Naive thymus-derived CD8-positive, alpha-beta T cell (primary cell): ENCODE measurements at places on chromosomes 6 and 20.

DNA sequence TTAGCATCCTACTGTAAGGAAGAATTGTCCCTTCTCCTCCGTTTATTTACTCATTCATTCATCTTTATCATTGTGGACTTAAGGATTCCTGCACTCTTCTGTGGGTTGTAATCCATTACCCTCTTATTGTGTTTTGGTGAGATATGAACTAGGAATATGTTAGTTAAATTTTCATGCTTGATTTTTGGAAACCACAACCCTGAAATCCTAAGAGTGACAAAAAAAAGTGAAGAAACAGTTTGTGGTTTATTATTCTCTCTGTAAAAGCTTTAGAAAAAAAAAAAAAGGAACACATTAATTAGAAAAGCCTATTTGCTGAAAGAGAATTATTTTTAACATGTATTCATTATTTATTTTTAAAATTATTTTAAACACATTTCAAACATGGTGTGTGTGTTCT, 36.7 kb upstream of the INSM1 start:
- DNase-seq: no peak

GRCh38 chr20:13677241-13677640, 38.5 kb upstream of the TASP1 start:
- no peak for DNase-seq

GRCh38 chr6:56807326-56807988, 147.4 kb upstream of the BEND6 start:
- DNase-seq: no peak

DNA sequence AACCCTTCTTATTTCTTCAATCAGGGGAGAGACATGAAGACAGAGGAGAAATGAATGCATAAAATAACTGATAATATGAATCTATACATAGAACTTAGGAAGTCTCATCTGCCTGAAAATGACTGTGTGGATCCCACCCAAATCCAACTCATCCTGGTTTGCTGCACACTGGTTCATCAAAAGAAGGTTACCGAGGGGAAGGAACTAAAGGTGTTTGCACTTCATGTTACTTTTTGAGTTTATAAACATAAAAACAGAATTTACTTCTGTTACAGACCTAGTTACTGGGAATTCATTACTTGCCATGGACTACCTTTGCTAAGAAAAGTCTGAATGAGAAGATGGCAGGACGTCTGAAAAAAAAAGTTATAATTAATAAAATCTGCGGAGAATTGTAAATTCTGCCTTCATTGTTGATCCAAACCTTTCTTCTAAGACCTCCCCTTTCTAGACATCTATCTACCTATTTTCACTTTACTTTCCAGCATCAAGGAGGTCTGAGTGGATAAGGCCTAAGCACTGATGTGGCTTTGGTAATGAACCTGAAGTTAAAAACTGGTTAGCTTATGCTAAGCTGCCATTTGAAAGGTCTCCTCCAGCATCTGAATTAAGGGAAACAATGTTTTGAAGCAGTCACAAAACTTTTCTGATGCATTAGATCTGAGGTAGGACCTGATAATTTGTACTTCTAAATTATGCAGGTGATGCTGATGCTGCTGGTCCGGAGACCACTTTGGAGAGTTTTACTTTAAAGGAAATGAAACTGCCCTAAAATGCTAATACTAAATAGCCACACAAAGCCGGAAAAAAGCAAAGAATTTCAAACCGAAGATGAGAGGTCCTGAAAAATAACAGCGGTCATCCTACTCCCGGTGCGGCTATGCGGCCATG, 84.0 kb downstream of the HFE start:
- DNase-seq: peak; percentile 16

DNA sequence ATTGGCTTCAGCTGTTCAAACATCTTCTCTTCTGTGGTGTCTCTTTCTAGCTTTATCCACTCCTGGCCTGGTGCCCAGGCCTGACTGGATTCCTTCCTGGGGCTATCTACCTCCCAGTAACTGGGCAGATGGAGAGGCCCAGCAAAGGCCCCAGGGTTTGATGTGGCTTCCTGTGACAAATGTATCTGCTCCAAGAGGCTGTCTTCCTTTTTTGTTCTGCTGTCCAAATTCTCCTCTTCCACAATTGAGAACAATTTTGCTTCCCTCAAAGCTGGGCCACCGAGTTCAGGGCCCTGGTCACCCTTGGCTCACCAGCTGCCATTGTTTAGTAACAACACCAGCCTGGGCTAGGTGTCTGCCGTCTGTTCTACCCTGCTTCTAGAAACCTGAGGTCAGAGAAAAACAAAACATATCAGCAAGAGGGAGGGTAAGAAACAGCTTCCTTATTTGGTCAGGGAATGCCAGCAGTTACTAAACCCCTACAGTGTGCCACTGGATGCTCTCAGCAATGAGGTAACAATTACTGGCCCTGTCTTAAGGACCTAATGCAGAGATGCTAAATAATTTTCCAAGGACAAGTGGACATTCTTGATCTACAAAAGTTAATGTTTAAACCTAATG, 3.9 kb downstream of the ZFP57 start:
- no peak for DNase-seq

DNA sequence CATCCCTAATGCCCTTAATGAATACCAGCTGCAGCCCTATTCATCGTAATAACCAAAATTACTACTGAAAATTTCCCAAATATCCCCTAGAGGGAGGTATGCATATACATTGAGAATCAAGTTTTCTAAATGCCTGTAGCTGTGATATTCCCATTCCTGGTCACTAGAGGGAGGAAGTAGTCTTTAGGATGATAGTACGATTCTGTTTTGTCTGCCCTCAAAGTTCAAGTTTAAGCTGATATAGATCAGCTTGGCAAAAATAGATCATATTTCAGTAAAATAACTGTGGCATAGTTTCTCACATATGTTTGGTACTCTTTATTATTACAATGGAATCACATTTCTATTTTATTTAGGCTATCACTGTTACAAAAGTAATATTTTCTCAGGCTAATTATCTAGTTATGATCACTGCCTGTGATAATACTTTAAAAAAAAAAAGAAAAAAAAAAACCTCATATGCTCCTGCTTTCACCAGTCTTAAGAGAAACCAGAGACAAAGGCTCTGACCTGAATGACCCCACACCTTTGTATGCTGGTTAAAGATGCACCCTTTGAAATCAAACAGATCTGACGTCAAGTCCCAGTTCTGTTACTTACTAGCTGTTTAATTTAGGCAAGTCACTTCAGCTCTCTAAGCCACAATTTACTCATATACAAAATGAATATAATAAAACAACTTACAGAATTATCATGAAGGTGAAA, 11.0 kb downstream of the TSPYL1 start:
- no peak for DNase-seq

- no peak for DNase-seq
Observed at GRCh38 chr6:42424906-42425474, 26.7 kb downstream of the TRERF1 start.

DNA sequence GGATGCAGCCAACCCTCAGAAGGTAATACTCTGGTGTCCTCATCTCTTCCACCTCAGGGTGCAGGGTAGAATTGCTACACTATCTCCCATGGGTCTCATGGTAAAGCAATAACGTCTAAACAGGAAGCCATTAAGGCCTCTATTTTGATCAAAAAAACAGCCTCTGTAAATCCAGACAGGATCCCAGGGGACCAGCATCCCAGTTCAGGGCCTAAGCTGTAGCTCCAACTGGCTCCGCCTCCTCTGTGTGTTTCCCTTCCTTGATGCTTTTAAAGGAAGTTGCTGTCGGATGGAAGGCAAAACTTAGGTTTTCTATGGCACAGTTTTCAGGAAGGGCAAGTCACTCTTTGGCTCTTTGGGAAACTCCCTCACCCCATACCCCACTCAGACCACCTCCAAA, 222.0 kb downstream of the MAFB start:
- no peak for DNase-seq

- peak; percentile 53 for DNase-seq
Observed at GRCh38 chr6:170291271-170292110, 613 bp upstream of the DLL1 start.

DNA sequence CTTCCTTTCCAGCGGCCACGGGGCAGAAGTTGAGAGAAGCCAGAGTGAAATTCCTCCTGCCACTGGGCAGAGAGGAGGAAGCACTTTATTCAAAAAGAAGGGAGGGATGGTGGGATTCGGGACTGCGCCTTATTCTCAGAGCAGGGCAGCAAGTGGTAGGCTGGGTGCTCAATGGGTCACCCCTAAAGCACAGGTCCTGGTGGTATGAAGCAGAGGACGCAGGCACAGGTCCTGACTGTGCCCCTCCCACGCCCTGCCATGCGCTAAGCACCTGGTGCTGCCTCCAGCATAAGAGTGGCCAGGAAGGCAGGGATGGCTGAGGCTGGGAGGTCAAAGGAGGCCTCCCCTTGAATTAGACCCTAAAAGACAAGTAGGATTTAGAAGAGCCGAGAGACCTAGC, 4.9 kb upstream of the GRM4 start:
- DNase-seq: no peak

DNA sequence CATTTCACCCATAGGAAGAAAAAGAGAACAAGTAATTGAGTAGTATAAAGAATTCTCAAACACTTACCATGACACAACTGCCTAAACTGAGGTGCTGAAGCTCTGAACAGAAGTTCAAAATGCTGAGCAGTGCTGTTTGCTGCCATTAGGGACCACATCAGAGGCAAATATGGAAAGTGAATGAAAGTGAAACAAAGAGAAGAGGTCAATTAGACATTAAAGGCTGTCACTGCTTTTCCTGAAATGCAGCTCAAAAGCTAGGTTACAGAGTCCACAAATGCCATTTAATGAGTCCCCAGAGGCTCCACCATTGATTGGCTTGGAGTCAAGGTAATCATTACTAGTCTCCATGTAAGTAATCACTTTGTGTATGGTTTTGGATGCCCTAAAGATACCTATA, 46.1 kb downstream of the POU3F2 start:
- DNase-seq: no peak

DNA sequence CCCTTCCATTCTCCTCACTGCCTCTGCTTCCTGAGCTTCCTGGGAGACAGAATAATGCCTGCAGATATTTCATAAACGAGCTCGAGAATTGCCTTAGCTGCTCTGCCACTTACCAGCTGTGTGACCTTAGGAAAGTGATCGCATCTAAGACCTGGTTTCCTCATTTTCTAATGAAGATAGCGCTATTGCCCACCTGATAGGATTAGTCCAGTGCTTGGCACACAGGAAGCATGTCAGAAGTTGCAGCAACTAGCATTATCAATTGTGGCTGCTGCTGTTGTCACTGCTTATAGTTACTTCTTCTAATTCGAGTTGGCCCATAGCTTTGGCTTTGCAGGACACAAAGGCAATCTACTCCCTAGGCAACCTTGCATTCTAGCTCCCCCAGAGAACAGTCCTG, 305.5 kb upstream of the SGK1 start:
- DNase-seq: no peak

GRCh38 chr6:147055821-147056392, 148.3 kb upstream of the STXBP5 start:
- DNase-seq: no peak

- DNase-seq: no peak
Observed at GRCh38 chr20:12555369-12555768, 453.4 kb upstream of the SPTLC3 start.

DNA sequence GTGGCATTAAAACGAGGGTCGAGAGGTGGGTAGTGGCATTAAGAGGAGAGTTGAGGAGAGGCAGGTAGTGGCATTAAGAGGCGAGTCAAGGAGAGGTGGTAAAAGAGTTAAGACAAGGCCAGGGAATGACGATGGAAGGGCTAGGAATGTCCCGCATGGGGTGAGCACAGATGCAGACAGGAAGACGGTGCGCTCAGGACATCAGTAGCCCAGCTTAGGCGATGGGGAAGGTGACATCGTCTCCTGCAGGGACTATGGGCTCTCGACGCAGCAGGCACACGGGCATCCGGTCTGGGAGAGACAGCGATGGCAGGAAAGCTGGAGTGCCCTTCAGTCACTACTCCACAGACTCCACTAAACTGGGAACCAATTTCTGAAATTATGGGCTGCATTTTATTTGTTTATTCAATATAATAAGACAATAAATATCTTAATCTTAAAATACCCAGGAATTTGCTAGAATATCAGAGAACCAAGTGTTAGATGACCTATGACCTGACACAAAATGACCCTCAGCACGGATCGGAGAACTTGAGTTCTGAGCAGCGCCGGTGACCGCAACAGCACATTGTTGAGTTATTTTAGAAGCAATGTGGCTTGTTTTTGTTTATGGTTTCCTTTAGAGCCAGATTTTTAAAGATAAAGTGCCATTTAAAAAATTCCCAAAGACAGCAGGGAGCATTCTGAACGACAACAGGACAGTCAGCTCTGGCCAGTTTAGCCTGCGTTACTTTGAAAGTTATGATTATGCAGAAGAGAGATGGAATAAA, 177.7 kb downstream of the SMOC2 start:
- DNase-seq: no peak

DNA sequence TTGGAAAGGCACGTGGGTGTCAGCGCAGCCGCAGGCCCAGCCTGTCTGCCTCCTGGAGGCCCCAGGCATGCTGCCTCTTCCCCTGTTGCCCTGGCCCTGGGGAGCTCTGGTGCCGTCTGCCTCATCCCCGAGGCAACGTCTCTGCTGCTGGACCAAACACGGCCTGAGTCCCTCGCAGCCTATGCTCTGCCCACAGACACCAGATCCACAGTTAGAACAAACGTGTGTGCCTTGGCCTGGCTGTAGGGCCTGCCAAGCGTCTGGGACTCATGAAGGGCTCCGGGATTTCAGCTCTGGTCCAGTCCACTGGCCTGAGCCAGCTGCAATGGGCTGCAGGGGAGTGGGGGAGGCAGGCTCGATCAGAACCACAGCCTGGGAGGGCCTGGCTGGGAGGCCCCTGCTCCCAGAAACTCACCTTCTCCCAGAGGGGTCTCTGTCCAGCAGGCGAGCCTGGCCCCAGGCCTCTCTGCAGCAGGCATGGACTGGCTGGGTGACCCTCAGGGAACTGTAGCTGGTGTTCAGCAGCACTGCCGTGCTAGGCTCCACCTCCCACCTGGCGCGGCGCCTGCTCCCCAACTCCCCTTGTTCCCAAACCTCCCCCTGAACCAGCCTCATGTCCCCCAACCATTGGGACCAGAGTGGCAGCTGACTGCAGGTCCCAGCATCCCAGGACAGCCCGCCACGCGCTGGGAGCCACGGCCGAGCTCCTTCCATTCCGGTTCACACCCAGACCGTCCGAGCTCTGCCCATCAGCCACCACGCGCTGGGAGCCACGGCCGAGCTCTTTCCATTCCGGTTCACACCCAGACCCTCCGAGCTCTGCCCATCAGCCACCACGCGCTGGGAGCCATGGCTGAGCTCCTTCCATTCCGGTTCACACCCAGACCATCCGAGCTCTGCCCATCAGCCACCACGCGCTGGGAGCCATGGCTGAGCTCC, 197.0 kb downstream of the DLL1 start:
- no peak for DNase-seq
